ENCODE measurements at places on chromosomes 16 and 17. TPM values are rescaled to one million over a fixed set of nuclear protein-coding genes. Genes with fewer than 3 reads are reported as not detected.

The ABAT gene
- total RNA-seq = 70.9 TPM

DNA sequence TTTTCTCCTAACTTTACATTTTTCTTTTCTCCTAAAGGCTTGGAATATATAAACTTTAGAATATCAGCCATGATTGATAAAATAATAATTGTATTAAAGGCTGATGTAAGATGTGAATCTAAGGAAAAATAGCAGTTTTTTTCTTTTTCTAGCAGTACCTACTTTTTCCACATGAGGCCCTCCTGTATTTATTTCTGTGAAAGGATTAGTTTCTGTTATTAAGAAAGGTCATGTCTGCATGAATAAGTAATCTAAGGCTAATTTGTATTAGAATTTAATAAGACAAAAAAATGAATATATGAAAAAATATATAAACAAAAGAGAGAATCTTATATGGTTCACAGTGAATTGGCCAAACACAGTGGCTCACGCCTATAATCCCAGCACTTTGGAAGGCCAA lies 85.3 kb downstream of the STXBP4 start:
- DNase-seq = no peak

The ZNF232 gene
- total RNA-seq = 44.5 TPM

DNA sequence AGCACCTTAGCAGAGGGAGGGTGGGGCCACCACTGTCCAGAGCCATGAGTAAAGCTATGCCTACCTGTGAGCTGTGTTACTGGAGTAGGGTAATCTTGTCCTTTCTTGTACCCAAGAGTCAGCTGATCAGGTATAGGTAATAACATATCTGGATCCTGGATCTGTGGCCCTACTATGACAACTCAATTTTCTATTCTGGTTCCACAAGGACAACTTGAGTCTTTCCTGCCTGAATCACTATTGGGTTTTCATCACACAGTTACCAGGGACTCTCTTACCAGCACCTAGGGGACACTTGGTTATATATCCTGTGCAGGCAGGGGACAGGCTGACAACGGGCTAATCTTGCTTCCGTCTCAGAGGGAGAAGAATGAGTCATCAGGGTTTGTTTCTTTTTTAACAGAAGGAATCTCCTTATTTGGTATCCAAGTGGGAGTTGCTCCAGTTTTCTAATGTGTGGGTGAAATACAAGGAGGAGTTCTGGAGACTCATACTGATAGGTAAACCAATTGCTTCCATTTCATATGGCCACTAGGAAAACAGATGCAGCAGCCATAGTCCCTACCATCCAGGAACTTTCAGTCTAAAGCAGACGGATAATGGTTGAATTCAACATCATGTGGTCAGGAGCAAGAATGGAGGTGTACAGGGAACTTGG lies 6.8 kb downstream of the ZNF267 start:
- DNase-seq = no peak

DNA sequence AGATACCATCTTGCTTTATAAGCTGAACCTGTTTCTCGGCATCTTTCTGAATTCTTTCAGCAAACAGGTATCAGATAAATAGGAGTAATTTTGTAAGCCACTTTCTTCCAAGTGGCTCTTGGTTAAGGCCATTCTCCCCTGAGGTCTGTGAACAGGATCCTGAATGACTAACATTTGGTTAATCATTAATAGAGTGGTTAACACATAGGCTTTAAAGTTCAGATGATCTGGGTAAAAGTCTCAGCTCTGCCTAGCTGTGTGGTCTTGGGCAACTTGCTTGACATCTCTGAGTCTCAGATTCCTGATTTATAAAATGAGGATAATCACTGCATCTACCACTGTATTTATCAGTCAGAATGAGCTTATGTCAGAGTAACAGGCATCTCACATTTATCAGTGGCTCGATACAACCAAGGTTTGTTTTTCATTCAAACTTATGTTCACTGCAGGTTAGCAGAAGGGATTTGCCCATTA lies 44.4 kb upstream of the ANKFN1 start:
- no peak for DNase-seq

DNA sequence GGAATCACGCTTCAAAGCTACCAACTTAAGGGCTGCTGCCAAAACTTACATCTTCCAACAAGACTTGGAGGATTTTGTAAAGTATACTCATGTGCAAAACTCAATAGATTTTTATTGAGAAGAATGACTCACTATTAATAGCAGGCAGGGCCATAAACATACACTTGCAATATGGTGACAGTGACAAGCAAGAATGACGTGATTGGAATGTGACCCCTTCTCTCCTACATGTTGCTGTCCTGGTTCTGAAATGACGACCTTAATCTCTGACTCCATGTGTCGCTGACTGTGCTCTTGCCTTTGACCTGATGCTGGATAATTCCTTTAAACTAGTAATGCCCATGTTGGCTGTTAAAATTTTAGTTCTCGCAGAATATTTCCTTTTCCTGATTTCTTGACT lies 174.5 kb downstream of the PARN start:
- DNase-seq = no peak

DNA sequence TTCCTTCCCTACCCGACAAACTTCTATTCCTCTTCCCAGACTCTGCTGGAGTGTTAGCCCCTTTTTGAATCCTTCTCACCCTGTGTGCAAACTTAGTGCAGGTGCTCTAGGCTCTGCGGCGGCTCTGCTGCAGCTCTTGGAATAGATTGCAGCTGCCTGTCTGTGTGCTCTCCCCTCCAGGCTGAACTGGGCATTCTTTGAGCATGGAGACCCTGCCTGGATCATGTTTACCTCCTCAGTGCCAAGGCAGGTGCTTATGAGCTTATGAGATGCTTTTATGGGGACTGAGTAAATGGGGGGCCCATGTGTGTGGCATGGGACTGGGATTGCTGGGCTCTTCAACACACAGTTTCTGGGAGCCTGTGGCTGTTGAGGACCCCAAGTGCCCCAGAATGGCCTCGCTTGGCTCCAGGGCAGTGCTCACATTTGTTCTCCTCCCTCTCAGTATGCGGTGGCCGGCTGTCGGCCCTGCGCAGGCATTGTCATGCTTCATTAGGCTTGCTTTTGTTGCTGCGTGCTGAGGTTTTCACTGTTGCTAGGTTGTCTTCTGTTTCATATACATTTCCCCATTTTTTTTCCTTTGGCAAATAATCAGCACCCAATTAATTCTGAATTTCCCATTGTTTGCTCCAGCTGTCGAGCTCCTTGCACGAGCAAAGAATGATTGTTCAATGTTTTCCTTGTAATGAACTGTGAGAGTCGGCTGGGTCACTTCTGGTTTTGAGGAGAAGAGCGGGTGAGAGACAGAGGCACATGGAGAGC lies 185.5 kb upstream of the NLRP1 start:
- peak; percentile 53 for DNase-seq

DNA sequence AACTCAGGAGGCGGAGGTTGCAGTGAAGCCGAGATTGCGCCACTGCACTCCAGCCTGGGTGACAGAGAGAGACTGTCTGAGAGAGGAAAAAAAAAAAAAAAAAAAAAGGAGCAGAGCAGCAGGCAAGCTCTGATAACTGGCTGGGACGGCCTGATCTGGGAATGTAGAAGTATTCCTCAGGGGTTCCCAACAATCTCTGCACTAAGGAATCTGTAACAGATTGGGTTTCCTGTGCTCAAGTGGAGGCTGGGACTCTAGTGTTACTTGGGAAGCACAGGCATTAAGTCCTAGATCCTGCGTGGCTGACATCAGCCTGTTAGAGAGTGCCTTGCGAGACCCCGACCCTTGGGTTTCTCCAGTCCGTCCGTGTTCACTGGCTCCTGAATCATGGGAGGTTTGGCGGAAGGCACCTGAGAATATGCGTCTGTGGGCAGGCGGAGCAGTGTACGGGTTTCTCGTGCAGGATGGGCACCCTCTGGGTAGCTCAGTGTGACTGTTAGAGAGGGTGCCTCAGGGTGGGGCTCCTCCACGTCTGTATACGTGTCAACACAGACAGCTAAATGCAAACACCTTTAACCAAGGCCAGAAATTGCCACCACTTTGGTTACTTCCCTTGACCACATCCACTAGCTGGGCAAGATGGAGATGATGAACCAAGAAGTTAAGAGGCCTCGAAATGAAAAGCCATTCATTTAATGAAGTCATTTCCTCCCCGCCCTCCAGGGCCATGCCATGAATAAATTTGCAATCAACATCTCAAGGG lies 174.9 kb upstream of the RPL38 start:
- DNase-seq = no peak

The RCVRN gene
- total RNA-seq = not detected

DNA sequence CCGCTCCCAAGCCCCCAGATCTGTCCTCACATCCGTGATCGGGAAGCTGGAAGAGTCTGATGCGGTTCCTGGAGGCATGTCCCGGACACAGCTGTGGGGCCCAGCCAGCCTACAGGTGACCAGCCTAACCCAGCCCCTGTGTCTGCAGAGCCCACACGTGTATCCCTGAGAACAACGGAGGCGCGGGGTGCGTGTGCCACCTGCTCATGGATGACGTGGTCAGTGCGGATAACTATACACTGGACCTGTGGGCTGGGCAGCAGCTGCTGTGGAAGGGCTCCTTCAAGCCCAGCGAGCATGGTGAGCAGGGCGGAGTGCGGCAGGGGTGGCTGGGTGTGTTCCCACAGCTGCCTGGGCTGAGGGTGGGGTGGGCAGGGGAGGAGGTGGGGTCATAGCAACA lies 30.9 kb downstream of the IL4R start:
- DNase-seq = no peak

GRCh38 chr16:47888734-47889133 lies 267.1 kb downstream of the ABCC12 start:
- no peak for DNase-seq

- DNase-seq = no peak
Measured at GRCh38 chr17:1498869-1499268, 6.4 kb upstream of the MYO1C start.

The NPIPB13 gene
- total RNA-seq = 27.5 TPM

DNA sequence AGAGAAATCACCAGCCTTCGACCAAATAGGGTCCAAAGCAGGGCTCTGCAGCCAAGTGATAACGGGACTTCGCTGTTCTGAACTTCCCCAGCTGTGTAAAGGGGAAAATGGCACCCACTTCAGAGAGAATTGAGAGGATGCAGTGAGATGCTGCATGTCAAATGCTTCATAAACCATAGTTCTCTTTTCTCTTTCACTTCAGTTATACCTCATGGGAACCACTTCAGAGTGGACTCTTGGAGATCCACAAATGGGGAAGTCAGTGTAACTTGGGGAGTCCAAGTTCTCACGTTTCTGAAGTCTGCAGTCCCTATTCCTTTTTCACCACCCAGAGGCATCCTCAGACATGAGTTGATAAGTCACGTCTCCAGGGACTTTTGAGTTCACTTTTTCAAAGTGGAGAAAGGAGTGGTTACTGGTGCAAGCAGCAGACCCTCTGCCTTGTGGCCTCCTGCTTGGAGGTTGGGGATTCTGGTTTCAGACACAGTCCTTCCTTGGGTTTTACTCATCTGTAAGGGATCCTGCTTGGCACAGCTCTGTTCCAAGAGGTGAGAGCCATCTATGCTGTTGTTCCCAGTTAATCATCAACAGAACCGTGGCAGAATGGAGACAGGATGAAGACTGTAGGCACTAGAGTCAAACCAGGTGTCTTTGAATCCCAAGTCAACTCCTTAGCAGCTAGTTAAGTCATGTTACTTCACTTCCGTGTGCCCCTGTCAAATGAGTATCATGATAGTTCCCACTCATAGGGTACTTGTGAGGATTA lies 123.4 kb upstream of the NOL11 start:
- no peak for DNase-seq

DNA sequence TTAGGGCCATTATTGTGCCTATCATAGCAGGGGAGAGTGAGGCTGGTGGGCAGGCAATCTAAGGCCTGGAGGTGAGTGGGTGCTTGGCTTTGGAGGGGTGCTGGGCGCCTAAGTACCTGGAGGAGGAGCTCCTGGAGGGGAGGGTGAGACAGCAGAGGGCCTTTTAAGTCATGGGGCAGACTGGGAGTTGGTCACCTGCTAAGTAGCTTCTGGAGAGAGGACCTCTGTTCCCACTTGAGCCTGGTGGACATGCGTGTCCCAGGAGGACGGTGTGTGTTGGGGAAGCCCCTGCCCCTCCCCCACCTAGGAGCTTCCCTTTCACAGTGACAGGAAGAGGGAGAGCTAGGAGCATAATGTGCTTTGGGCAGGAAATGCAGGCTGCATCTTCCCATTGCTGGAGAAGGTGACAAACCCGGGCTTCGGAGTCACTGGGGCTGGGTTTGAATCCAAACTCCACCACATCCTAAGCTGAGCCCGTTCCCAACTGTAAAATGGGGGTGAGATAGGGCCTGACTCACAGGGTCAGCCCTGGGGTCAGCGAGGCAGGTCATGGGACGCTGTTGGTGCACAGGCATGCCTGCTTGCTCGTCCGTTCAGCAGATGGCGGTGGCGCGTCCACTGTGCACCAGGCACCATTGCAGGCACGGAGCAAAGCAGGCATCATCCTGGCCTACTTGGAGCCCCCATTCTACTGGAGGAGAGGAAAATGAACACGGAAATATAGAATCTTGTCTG lies 37.9 kb downstream of the CMIP start:
- DNase-seq = no peak

The PCGF2 gene
- 70.1 TPM for total RNA-seq

GRCh38 chr17:72927146-72927545 lies 165.3 kb downstream of the SLC39A11 start:
- DNase-seq = no peak

- DNase-seq = no peak
Measured at GRCh38 chr17:70076831-70077230, 1.8 kb downstream of the KCNJ16 start.

Data from glutamatergic neuron (in vitro differentiated cells).